ENCODE measurements at places on chromosomes 7 and 10.

DNA sequence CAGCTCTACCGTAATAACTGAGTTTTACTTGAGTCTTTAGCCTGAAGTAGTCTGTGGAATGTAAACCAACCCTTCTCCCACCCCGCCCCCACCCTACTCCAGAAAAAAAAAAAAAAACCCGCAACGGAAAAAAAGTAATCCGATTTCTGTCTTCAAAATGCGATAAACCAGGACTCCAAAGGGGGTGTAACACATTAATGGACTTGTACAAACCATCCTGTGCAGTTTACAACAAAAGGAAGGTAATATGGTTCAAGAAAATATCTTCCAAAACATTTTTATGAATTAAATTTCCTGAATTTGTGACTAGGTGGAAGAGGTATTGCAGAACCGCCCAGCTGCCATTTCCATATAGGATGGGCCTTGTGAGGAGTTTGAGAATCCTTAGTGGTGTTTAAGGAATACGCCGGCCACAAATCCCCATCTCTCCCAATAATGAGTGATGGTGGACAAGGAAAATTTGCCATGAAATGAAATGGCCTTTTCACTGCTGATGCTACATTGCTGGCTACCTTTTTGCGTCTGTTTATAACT, 10.6 kb downstream of the SKIDA1 start:
- DNase-seq = no peak

DNA sequence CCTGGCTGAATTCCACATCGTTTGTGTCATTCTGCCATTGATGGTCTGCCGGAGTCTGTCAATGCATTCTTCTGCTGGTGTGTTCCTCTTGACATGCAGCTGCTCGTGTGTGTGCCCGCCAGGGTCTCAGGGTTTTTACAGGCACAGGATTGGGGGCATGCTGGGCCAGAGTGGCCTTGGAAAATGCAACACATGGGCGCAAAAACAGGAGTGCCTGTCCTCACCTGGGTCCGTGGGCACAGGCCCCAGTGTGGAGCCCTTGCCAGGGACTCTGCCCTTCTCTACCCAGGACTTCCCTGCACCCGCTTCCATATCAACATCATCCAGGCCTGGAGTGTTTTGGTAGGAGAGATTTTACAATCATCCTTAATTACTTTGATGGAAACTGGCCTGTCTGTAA, 340.7 kb downstream of the KIF20B start:
- no peak for DNase-seq

- DNase-seq = peak; percentile 73
Observed at GRCh38 chr7:139035586-139036353, at the start of gene ZC3HAV1L. ZC3HAV1L (minus strand) TSS chr7:139036042; CDS start chr7:139036017, 25 bp downstream.

- no peak for DNase-seq
Observed at GRCh38 chr10:895324-895723, 36.2 kb downstream of the LARP4B start.

GRCh38 chr7:45601094-45601493, 26.9 kb downstream of the ADCY1 start:
- DNase-seq = no peak

DNA sequence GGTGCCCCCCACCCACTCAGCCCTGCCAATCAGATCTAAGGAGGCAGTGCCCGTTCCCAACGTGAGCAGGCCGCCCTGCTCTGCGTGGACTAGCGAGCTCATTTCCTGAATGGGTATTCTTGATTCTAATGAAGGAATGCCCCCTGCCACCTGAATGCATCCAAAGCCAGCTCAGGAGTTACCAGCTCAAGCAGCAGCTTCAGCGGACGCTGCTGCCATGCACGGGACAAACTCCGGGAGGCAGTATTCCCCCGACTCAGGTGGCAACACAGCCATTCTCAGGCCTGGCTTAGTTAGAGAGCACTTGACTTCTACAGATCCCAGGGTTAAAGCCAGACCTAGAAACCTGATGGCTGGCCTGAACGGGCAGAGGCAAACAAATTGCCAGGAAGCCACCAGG, 25.8 kb downstream of the PSAP start:
- no peak for DNase-seq

- DNase-seq = no peak
Observed at GRCh38 chr10:48626986-48627731, 22.3 kb upstream of the ARHGAP22 start.

GRCh38 chr7:2253021-2253420, 11.0 kb downstream of the NUDT1 start:
- DNase-seq = no peak

DNA sequence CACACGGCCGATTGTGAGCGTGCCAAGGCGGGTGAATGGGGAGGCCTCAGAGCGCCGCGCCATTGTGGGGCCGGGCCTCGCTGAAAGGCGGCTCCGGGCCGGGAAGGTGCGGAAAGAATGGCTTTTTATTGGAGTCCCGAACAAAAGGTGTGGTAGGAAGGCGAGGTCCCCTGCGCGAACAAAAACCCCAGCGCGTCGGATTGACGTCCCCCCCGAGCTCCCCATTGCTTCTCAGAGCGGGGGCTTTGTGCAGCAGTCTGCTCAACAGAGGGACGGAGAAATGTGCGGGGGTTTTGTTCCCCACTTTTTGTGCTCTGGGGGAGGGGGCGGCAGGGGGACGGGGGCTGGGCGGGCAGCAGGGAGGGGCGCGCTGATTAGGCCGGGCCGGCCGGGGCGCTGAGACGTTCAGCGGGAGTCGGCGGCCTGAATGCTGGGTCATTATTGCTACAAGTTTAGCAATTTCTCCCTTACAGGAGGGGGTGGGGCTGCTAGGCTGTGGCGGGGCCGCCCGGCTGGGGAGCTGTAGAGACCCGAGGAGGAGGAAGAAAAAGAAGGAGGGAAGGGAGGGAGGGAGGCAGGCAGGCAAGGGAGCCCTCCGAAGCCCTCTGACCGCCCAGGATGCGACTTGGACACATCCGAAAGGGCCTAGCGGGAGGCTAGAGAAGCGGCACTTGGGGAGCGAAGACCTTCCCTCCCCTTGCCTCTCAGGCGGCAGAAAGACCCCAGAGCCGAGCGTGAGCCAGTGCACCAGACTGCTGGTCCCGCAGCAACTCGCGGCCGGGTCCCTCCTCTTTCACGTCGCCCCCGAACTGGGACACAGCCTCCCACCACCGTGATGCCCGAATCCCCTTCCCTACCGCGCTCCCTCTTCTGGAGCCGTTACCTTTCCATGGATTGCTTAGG, 4.6 kb downstream of the NKX2-3 start:
- DNase-seq = no peak

DNA sequence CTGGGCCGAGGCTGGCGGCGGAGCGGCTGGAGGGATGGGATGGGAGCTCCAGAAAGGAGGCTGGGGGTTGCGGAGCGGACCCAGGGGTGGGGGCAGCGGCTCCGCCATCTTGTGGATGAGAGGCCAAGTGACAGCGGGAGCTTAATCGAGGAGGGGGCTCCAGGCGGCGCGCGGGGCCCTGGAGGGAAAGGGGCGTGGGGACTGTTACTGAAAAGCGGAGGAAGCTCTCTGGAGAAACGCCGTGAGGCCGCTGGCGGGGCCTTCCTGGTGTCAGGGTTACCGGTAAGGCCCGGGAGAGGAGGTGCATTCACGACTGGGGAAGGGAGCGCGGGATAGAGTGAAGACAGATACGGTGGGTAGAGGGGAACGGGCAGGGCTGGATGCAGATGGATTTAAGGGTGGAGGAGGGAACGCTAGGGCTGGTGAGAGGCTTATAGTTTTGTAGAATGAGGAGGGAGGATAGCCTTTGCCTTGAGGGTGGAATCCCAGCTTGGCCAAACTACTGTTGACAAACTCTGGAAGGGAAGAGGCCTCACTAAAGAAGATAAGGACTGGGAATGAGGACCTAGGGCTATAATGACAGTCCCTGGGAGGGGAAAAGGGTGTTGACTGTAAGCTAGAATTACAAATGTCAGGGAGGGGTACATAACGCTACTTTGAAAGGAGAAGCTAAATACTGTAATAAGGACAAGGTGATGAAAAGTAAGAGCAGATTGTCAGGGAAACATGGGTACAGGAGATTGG, 535 bp downstream of the BTRC start:
- DNase-seq = peak; percentile 47

DNA sequence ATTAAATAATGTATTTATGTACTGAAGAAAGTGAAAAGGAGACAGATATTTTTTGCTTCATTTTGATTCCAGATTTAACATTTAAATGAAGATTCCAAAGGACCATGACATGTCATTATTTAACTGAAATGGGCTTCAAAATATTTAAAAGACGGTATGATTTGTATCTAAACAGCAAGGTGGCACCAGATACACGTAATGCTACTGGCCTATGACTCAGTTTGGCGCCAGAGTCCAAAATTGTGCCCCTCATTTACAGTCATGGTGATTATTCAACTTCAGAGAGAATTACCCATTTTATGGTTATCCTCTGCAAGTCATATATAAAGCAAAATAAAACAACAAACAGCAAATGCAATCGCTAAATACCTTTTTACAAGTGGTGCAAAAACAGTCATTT, 94.5 kb downstream of the ETV1 start:
- no peak for DNase-seq

DNA sequence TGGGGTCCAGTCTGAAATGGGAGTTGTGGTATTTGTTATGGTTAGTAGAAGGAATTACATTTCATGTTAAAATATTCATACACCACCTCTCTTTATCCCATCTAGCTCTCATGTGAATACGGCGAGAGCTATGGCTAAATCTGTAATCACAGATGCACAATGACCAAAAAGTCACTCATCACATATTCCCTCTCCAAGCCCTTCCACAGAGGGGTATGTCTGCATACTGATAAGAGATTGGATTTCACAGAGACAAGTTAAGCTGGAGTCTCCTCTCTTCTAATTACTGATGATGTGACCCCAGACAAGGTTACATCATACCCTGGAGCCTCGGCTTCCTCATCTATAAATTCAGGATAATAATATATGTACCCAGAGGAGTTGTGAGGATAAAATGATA, 237.8 kb upstream of the RHOBTB1 start:
- no peak for DNase-seq

GRCh38 chr10:103463499-103463898, 4.8 kb upstream of the CALHM1 start:
- no peak for DNase-seq

DNA sequence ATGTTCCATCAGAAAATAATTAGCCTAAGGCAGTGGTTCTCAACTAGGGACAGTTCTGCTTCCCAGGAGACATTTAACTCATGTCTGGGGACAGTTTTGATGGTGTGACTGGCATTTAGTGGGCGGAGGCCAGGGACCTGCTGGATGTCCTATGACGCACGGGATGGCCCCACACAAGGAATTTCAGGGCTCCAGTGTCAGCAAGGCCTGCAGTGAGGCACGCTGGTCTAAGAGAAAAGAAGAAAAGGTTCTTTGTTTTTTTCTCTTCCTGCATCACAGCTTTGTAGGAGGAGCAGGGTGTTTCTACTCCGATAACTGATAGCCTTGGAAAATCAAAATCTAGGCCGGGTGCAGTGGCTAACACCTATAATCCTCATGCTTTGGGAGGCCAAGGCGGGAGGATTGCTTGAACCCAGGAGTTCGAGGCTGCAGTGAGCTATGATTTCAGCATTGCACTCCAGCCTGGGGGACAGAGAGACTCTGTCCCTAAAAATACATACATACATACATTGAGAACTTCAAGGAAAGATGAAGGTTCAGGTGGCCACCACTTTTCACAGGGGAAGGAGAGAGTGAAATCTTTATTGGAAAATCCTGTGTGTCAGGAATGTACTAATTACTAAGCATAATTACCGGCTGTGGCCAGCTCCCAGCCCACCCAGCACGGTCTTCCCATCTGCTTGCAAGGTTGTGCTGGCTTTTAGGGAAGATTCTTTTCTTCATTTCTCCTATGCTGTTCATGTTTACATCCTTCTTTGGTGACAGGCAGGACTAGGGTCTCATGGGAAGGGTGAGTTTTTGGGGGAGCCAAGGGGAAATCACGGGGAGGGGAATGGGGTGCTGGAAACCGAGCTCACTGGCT, 150.4 kb downstream of the ACTR3B start:
- no peak for DNase-seq

DNA sequence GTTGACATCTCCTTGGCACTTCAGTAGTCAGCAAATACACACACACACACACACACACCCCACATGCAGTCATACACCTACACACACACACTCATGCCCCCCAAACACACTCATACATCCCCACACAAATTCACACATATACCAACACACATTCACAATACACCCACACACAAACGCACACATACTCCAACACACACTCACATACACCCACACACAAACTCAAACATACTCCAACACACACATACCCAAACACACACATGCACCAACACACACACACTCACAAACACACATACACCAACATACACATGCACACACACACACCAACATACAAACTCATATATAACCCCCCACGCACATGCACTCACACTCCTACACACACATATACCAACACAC, 31.4 kb upstream of the CHST15 start:
- no peak for DNase-seq

DNA sequence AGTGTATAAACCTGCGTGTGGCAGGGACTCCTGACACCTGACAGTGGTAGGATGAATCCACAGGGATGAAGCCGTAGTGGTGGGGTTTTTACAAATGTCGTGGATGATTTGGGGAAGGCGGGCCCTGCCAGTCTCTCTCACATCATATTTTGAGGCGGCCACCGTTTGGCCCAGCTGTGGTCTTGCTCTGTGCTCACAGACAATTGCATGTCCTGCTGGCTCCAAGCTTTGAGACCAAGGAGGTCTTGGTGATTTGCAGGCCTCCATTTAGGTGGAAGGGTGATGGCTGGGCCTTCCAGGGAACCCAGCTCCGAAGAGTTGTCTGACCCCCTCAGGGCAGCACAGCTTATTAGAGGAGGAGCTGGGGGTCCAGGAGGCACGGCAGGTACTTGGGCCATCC, 151.1 kb upstream of the SHH start:
- no peak for DNase-seq

DNA sequence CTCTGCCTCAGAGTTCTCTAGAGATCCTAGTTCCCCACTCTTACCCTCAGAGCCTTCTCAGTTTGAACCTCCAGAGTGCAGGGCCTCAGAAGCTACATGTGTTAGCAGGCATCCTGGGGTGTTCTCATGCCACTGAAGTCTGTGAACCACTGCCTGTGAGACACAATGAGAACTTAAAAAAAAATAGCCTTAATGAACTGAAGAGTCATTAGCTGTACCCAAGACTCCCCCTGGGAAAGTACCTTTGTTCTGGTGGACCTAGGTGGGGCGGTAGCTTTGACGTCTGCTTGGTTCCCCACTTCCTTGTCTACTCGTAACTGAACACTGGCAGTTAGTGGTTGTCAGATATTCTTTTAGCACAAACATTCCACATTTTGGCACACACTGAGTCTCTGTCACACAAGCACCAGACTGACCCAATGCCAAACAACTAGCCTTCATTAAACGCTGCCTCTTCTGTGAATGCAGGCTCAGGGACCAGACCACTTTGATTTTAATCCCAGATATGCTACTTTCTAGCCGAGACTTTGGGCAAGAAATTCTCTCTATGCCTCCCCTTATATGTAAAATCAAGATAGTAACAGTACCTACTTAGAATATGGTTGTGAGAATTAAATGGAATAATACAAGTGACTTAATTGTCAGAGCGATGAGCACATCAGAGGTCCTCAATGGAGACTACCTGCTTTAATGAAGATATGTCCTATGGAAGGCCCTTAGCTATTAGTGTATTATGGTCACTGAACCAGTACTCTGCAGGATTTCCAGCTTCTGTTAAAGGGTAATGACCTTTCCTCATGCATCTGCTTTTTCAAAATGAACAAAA, 75.3 kb upstream of the CC2D2B start:
- DNase-seq = peak; percentile 98
